Tibial nerve (tissue), 4 donors: ENCODE measurements at places on chromosomes 16 and 17. TPM values are rescaled to one million over a fixed set of nuclear protein-coding genes. Genes with fewer than 3 reads are reported as not detected.
A peak's percentile ranks its signal among the peaks of the same experiment; 100 is the strongest.

Gene CBLN1
- not detected for total RNA-seq

DNA sequence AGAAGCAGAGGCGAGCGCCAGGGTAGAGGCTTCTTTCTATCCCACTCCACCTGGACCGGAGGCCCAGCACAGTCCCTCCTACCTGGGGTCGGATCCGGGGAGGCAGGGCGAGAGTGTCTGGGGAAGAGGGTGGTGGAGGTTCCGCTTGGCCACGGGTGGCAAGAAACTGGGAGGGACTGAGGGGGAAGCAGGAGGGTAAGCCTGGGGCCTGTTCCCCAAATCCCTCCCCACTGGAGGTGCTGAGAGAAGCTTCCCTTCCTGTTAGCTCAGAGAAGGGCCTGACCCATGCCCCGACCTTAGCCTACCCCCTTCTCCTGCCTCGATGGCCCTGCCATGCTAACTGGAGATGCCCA lies 1.8 kb upstream of the TPPP3 start:
- H3K4me3 ChIP-seq: no peak overlapping the region
- H3K27ac ChIP-seq: peak overlapping the region; percentile 85
- H3K4me1 ChIP-seq: peaks cover 97% of the 10 kb centered on the region

- H3K27me3 ChIP-seq: no peaks in the 10 kb centered on the region
- no peaks in the 10 kb centered on the region for H3K4me1 ChIP-seq
- H3K27ac ChIP-seq: no peak overlapping the region
- no peak overlapping the region for H3K4me3 ChIP-seq
Measured at GRCh38 chr17:58112970-58113631, 29.9 kb downstream of the DYNLL2 start.

Gene KATNIP
- total RNA-seq: 21.8 TPM

GRCh38 chr16:27253526-27253930 lies 15.0 kb downstream of the NSMCE1 start:
- no peak overlapping the region for H3K27ac ChIP-seq
- H3K36me3 ChIP-seq: no peaks in the 10 kb centered on the region
- no peaks in the 10 kb centered on the region for H3K4me1 ChIP-seq
- DNase-seq: no peak

Gene MYH2
- total RNA-seq: not detected

Gene LYZL6
- total RNA-seq: not detected

- H3K27ac ChIP-seq: no peak overlapping the region
- H3K4me1 ChIP-seq: no peaks in the 10 kb centered on the region
- no peak overlapping the region for H3K4me3 ChIP-seq
- no peak for DNase-seq
- H3K27me3 ChIP-seq: peaks cover 4% of the 10 kb centered on the region
Measured at GRCh38 chr17:66952681-66953629, 11.6 kb upstream of the CACNG4 start.

Gene NOG
- total RNA-seq: 11.4 TPM

Gene NOD2
- total RNA-seq: 10.2 TPM
